ENCODE measurements at places on chromosomes 12 and 14.

GRCh38 chr14:44135972-44136371 is 371.1 kb downstream of the FSCB start:
- no peak for DNase-seq

DNA sequence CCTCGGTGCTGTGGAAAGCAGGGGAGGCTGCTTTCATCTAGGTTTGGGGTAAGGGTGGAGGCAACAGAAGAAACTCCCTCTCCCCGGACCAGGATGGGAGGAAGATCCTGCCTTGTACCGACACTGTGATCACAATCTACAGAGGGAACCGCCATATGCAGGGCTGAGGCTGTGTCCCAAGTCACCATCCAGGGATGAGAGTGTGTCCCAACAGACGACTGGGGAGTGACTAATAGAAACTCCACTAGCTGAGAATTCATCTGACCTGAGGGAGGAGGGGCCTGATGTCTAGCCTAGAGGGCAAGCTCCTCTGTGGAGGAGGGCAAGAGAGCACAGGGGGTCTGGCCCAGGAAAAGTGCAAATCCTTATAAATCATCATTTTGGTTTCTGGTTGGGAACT is 172.4 kb downstream of the CALM1 start:
- no peak for DNase-seq

- no peak for DNase-seq
Observed at GRCh38 chr14:71322655-71323250, 415.5 kb downstream of the PCNX1 start.

DNA sequence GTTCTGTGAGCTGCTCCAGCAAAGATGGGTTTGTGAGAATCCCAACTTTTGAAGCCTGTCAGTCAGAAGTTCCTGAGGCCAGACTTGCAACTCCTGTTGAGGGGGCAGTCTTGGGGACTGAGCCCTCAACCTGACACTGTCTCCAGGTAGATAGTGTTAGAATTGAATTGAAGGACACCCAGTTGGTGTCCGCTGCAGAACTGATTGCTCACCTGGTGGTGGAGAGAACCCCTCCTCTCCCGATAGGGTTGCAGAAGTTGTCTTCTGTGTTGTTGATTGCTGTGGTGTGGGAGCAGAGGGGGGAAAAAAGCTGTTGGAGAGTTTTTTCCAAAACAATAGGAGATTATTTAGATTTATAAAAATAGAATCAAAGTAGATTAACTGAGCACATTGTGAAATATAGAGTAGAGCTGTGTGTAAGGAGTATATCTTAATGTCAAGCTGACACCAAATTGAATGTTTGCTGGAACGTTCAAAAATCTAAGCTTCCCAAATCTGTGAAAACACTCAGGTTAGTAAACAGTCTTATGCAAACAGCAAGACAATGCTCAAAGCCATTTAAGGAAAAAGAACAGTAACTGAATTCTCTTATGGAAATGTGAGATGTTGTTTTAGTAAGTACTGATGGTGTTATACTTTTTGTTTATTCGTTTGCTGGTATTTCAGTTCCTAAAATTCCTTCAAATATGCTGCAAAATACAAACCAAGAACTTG is 18.6 kb downstream of the HIF1A start:
- DNase-seq: no peak

GRCh38 chr14:101594511-101595148 is 33.3 kb downstream of the DIO3 start:
- DNase-seq: no peak

GRCh38 chr14:72686101-72686500 is 207.8 kb downstream of the DPF3 start:
- no peak for DNase-seq

Data from stimulated activated CD8-positive, alpha-beta memory T cell treated with anti-CD3 and anti-CD28 coated beads, Interleukin-15, amount 100 ng/mL, for 48 hours (primary cell).